ENCODE measurements at places on chromosomes 4 and X.

- no peak for DNase-seq
Observed at GRCh38 chrX:13053171-13053570, 8.8 kb upstream of the FAM9C start.

GRCh38 chr4:2799224-2799911 lies 6.5 kb downstream of the SH3BP2 start:
- no peak for DNase-seq

DNA sequence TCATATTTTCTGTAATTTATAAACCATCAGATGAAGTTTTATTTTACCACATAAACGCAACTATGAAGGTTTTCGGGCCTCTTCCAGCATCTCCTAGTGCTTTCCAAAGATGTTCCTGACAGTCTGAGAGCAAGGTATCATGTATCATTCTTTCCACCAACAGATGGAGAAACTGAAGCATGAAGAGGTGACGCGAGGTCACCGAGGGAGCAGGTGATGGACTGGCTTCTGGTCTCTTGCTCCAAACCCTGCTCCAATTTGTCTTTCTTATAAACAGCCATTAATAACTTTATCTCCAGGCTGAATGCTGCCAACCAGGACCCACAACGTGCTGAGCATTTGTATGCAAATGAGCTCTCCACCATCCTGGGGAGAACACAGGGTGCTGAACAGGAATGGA lies 86.3 kb upstream of the MAML3 start:
- DNase-seq: no peak

GRCh38 chr4:2094545-2094944 lies 35.4 kb downstream of the NAT8L start:
- no peak for DNase-seq

DNA sequence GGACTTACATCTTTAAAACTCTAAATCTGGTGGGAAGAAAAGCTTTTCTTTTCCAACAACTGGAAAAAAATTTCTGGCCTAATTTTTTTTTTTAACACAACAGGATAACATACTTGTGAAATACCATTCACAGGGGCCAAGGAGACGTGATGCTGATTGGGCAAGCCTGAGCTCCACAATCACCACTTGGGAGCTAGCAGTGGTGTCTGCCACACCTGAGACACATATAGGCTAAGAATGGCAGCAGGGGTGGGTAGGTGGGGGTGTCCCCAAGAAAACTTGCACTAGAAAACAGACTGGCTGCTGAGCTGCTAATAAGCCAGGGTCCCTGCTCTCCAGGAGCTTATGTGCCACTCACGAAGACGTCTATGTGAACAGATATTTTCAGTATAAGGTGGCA lies 5.6 kb upstream of the PKD2 start:
- no peak for DNase-seq

- DNase-seq: no peak
Observed at GRCh38 chr4:66034671-66035070, 364.4 kb upstream of the EPHA5 start.

DNA sequence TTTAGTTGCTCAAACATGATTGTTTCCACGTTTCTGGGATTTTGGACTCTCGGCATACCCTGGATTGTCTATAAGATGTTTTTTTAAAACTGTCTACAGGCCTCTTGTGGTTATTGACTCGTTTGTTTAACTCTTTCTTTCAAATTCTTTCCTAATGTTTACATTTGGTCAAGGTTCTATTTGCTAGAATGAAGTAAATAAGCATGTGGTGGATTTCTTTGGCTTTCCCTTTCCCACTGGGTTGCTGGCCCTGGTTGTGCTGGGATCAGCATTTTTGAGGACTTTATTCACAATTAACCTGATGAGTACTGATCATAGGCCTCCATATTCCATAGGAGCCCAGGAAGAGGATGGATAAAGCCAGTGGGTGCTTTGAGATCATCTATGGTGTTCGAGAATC lies 11.1 kb upstream of the GPR101 start:
- DNase-seq: no peak

DNA sequence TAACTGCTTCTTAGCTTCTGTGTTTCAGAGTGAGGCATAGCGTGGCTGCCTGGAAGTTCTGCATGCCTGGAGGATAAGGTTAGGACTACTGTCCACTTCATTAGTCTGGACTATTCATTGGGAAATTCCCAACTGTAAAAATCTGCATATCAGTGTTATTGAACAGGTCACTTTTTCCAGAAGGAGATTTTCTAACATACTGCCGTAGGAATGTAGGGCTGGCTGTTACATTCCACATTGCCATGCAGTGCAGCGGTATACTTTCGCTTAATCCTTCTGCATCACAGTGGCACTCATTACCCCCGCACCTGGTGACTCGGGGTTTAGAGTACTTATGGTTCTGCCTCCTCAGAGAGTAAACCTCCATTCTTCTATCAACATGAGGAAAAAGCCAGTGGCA lies 104.6 kb downstream of the NPFFR2 start:
- DNase-seq: no peak

- no peak for DNase-seq
Observed at GRCh38 chrX:23344904-23345271, 10.2 kb downstream of the PTCHD1 start.

- DNase-seq: no peak
Observed at GRCh38 chr4:181476508-181476890, 766.7 kb upstream of the TENM3 start.

DNA sequence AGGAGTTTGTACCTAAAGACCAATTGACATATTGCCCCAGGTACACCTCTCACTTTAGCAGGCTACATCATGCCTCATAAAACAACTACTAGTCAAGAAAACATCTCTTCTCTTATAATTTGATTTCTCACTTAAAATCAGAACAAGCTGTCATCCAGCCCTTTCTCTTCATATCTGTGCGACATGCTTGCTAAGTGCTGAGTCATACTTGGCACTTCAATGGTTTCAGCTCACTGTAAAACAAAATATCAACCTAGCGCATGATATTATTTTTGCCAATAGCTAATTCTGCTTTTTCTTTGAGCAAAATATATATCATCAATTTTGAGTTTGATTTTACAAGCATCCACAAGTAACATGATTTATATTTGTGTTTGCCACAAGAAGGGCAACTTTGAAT lies 27.9 kb upstream of the FUNDC1 start:
- no peak for DNase-seq

DNA sequence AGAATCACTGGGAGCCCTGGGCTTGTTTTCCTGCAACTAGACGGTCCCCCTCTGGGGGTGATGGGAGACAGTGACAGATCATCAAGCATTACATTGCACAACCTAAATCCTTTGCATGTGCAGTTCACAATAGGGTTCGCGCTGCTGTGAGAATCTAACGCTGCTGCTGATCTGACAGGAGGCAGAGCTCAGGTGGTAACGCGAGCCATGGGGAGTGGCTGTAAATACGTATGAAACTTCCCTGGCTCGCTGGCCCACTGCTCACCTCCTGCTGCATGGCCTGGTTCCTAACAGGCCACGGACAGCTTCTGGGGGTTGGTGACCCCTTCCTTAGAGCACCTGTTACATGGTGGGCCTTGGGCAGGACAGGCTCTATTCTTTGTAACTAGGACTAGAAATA lies 10.4 kb downstream of the PAQR3 start:
- DNase-seq: no peak

GRCh38 chr4:112840619-112841018 lies 203.7 kb downstream of the LARP7 start:
- DNase-seq: no peak

- DNase-seq: no peak
Observed at GRCh38 chr4:14152834-14153519, 525.5 kb upstream of the BOD1L1 start.

DNA sequence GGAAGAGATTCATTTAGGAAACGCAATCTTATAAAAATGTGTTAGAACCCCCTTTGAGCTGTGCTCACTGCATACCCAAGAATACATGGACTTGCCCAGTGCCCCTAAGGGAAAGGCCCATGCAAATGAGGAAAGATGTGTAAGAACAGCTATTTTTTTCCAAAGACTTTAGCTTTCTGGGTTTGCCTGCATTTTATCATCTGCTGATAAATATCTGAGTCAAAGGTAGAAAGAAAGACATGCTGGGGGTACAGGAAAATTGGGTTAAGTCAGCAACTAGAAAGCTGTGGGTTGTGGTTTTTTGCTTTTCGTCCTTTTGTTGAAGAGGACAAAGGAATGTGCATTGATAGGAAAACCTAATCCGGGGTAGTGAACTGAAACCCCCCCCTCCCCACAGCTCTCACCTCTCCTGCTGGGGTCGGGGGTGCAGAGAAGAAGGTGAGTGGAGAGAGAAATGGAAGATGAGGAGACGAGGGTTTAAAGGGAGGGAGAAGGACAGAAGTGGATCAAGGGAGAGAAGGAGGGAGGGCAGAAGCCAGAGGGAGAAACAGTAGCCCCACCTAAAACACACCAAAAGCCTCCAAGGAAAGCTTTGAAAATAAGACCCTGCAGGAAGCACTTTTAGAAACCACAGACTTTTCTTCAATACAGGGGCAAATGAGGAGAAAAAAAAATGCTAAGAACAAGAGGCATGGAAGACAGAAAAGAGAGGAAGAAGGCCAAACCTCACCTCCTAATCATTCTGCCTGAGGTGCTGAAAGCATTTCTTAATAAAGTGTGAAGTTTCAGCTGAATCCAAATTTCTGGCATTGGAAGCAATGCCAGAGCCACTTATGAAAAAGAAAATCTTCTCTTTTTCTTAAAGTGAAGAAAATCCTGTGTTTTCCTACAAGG lies 49.3 kb downstream of the KDR start:
- DNase-seq: no peak

- no peak for DNase-seq
Observed at GRCh38 chr4:184400375-184400870, 73.9 kb downstream of the IRF2 start.

DNA sequence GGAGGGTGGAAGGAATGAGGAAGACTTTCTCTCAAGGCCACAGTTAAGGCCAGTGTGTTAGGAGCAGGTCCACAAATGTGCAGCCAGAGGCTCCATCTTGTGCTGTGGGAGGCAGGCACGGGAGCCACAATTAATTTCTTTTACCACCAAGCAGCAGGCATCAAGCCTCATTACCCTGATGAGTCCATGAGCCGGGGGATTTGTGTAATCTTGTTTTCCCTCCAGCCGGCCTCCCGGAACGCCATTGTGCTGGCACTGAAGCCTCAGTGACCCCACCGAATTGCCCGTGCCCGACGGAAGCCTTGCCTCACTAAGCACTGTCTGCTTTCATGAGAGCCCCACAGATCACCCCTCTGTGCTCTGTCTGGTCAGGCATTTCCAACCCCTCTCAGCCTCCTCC lies 154.7 kb upstream of the STX18 start:
- no peak for DNase-seq

DNA sequence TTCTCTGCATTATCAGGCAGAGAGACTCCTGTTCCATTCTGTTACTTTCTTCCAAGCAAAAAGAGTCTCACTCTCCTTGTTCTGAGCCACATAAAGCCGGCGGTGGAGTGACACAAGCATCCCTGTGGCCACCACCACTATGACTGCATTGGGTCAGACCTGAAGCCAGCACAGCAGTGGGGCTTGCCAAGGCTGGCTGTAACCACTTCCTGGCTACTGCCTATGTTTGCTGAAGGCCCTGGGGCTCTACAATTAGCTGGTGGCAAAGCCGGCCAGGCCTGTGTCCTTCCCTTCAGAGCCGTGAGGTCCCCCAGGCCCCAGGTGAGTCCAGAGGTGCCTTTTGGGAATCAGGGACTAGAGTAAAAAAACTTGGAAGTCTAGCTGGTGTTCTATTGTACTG lies 31.8 kb downstream of the PLAC8 start:
- DNase-seq: no peak

- DNase-seq: no peak
Observed at GRCh38 chr4:10832806-10833628, 148.4 kb upstream of the CLNK start.

DNA sequence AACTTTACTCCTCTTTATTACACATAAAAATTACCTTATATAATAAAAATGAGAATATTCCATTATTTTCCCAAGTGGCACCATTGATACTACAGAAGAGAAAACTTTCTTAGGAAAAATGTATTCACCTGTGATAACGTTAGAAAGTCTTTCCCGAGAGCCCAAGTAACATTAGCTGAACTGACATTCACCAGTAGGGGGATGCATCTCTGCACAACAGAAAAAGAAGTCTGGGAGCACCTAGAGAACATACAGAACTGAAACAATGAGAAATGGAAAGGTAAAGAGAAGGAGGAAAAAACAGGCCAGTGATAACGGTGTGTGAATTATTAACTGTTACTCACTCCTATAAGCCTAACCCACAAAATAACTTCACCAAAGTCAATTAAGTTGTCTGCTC lies 423.3 kb downstream of the CENPC start:
- no peak for DNase-seq
